ENCODE measurements at places on chromosomes 3 and 15. TPM values are rescaled to one million over a fixed set of nuclear protein-coding genes. Genes with fewer than 3 reads are reported as not detected.

PIF1 gene
- 3.7 TPM for total RNA-seq

DNA sequence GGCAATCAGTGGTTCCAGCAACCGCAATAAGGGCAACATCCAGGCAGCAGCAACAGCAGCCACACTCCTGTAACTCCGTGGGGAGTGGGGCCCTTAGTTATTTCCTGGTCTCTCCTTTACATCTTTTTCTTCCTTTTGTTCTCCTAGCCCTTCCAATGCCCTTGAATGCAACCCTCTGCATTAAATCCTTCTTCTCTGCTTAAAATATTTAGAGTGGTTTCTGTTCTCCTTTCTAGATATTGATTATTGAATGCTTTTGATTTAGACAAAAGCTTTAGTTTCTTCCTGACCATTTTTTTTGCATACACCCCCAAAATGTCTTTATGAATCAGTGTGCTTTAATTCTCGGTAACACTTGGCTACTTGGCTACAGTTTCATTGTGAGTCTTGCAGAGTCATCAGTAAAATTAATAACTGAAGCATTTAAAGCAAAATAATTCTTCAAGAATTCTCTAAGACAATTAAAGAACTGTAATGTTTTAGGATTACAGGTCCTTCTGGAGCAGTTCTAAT is 586.1 kb downstream of the MECOM start:
- no peak for DNase-seq

DNA sequence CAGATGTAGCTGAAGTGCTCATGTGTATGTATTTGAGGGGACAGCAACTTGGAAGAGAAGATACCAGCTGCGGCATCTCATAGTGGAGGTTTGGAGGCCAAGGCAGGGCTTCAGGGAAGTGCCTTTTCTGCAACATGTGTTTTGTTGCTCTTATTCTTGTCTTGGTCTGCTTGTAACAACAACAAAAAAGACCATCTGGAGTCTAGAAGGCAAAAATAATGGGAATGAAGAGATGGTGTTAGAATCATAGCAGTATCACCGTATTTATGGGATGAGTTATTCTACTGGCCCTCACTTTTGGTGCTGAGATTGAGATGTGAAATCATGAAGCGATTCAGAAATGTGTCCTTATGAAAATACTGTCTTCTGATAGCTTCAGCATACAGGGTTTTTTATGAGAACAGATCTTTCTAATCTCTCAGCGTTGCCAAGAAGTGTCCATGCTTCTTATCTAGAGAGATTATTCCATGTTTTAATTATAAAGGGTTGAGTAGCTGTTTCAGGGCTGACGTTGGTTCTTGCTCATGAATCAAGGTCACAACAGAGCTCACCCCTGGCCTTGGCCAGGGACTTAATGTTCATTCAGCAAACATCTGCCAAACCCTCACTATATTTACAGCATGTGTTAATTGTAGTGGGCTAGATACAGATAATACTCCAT is 58.0 kb downstream of the ITPR1 start:
- no peak for DNase-seq

DNA sequence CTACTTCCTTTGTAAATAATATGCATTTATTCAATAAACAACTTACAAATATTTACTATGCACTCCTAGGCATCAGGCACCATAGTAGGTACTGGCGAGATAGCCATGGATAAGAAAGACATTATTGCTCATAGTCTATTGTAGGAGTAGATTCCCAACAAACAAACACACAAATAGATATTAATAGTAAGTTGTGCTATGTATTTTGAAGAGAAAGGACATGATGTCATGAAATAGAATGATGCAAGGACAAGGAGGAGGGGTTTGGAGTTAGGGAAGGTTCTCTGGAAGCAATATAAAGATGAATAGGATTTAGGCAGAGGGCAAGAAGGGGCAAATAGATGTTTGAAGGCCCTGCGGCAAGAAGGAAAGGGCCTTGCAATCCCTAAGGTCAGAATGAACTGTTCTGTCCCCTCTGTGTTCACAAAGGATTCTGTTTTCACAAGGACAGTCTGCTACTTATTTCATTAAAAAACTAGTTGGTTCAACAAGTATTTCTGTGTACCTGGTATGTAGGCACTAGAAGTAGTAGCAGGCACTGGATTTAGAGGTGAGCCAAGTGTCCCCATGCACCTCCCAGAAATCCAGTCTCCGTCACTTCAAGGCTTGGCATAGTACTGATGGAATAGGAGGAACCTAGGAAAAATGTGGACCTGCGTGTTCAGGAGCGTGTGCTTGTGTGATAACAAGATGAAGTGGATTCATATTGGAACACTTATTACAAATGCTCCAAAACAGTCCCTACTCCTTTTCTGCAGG is 231.8 kb upstream of the TPRG1 start:
- DNase-seq: no peak

DNA sequence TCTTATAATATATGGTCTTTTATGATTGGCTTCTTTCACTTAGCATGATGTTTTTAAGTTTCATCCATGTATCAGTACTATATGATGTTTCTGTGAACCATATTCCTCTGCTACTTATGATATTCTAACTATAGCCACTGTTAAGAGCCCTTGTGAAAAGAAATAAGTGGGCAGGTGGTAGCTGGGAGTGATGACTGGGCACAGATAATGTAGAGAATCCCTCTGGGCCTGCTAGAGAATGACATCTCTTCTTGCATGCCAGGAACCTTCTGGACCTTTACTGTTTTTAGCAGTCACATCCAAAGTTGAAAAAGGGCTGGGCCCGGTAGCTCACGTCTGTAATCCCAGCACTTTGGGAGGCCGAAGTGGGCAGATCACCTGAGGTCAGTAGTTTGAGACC is 10.2 kb downstream of the IDH3A start:
- peak; percentile 21 for DNase-seq

GRCh38 chr3:138180375-138181029 is 5.8 kb upstream of the DBR1 start:
- DNase-seq: peak; percentile 35

GALNT15 gene
- 5.5 TPM for total RNA-seq

DNA sequence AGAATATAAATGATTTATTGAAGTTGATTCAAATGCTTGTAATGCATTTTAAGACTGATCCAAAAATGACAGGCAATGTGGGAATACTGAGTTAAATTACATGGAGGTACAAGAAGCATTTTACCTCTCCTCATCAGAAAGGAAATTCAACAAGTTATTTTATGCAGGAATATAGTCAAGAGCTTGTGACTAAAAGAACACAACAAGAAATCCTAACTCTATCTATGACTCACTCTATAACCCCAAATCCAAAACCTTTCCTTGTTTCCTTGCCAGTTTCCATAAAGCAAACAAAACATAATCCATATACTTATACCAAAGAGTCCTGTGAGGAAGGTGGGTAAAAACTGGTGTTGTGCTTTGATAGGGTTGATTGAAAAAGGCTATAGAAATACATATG is 30.8 kb downstream of the SIN3A start:
- DNase-seq: no peak

PLA2G4F gene
- 1.5 TPM for total RNA-seq

GRCh38 chr3:111159391-111159790 is 87.8 kb downstream of the NECTIN3 start:
- no peak for DNase-seq

DNA sequence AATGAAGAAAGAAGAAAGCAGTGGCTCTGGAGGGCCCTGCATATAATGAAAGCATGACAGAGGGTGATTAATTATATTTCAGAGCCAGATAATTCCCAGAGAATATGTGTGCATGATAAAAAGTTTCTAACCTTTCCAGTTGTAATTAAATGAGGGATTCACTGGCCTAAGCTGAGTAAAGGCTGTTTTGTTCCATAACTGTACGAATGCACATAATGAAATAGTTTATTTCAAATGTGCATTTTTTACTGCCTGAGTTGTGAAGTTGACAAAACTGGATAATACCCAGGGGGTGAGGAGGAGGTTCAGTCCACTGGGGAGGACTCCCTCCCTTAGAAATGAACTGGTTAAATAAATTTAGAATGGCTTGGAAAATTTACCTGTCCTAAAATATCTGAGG is 616.4 kb downstream of the TAFA4 start:
- DNase-seq: no peak

GRCh38 chr15:64163659-64164362 is 989 bp upstream of the PPIB start:
- DNase-seq: no peak

GRCh38 chr15:99239545-99240198 is 9.7 kb downstream of the TTC23 start:
- no peak for DNase-seq

GRCh38 chr15:77515613-77516012 is 94.9 kb downstream of the HMG20A start:
- DNase-seq: no peak

DNA sequence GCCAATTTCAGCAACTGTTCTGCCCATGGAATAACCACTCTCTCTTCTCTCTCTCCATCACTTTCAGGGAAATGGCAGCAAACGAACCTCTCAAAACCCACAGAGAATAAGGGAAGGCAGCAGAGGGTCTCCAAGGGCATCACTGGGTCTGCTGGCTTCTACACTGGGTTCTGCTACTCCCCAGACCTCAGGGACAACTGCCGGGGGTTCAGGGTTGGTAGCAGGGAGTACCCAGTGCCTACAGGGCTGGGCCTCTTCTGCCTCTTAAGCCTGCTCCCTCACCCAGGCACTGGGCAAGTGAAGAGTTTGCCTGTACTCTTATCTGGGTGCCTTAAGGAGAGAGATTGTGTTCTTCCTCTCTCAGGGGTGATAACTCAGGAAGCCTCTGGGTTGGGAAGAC is 2.5 kb downstream of the TCTA start:
- no peak for DNase-seq

GRCh38 chr15:97200161-97200560 is 760.3 kb upstream of the ARRDC4 start:
- DNase-seq: no peak

DNA sequence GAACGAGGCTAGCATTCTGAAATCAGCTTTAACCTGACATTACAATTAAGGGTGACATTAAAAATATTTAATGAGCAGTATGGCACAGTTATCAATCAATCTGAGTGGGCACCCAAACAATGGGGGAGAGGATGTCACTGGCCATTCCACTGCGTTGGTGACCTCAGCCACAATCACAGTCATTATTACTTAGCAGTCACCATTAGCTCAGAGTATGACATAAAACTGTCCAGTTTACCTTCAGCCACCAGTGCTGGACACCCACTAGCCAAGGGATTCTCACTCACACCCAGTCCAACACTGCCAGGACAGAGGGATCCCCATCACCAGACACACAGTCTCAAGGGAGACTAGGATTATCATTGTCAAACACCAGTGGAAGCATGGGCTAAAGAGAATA is 17.5 kb upstream of the REC114 start:
- no peak for DNase-seq
